ENCODE measurements at places on chromosomes 3 and 15. TPM values are rescaled to one million over a fixed set of nuclear protein-coding genes. Genes with fewer than 3 reads are reported as not detected.

DNA sequence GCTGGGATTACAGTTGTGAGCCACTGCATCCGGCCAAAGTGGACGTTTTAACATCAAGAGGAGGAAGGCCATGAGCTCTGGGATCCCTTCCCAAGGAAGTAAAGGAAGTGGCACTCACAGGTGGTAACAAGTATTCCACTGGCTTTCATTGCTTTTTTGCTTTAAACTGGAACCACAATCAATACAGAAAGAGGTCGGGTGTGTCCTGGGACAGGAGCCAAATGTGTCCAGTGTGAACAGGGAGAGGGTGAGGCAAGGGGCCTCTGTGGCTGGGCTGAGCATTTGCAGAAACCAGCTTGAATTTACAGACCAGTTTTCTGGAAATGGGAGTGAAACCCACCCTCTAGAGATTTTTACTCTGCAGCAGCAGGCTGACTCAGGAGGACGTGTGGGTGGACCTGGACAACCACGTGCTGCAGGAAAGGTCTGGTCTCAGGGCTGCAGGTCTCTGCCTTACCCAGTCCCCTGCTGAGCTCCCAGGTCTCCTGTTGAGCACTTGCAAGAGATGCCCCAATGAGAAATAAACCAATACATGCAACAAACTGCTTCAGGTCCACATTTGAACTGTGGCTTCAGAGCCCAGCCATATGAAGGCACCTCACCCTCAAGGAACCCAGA, 42.8 kb upstream of the TMEM115 start:
- H3K27me3 ChIP-seq, result peaks cover 5% of the 10 kb centered on the region
- H3K4me3 ChIP-seq, result no peak overlapping the region
- H3K36me3 ChIP-seq, result no peaks in the 10 kb centered on the region
- H3K27ac ChIP-seq, result no peak overlapping the region
- no peak for DNase-seq
- H3K4me1 ChIP-seq, result no peaks in the 10 kb centered on the region

- peak overlapping the region; percentile 71 for H3K27ac ChIP-seq
- H3K36me3 ChIP-seq, result peaks cover 5% of the 10 kb centered on the region
- DNase-seq, result no peak
- peaks cover 17% of the 10 kb centered on the region for H3K4me1 ChIP-seq
- H3K27me3 ChIP-seq, result no peaks in the 10 kb centered on the region
Observed at GRCh38 chr3:105970283-105970682, 101.5 kb upstream of the CBLB start.

DNA sequence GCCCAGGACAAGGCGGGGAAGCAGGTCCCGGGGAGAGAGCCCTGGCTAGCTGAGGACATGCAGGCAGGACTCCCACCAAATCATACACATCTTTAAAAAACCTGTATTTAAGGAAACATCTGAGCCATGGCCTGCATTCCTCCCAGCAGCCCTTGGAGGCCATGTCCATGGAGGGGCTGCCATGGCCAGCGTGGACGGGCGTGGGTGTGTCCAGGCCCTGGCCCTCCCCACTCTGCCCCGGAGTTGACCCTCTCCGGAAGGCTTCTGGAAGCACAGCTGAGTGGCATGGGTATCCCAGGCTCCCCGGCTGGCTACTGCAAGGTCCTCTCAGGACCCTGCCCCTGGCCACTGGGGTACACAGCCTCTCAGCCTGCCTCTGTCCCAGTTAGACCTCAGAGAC, 149.8 kb downstream of the NSMCE3 start:
- no peak overlapping the region for H3K4me3 ChIP-seq
- H3K4me1 ChIP-seq, result peaks cover 13% of the 10 kb centered on the region
- H3K27me3 ChIP-seq, result no peaks in the 10 kb centered on the region
- no peaks in the 10 kb centered on the region for H3K36me3 ChIP-seq
- no peak overlapping the region for H3K27ac ChIP-seq
- DNase-seq, result no peak

The CEP152 gene
- total RNA-seq, result 5.6 TPM

The GALNT15 gene
- 0.56 TPM for total RNA-seq

The AQP9 gene
- not detected for total RNA-seq

DNA sequence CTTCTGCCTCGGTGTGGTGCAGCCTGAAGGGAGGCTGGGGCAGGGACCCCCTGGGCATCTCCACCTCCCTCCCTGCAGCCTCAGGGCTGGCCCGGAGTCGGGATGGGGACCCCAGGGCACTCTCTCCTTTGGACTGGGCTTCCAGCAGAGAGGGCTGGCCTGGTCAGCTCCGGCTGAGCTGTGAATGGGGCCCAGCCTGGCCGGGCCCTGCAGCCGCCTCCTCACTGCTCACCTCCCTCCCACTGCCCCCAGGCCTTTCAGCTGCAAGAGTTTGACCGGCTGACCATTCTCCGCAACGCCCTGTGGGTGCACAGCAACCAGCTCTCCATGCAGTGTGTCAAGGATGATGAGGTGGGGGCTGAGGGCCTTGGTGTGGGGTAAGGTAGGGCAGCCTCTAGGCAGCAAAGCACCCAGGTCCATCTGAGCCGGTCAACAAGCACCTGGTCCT, 36.0 kb downstream of the PSTPIP1 start:
- peaks cover 18% of the 10 kb centered on the region for H3K4me1 ChIP-seq
- no peak for DNase-seq
- H3K27me3 ChIP-seq, result no peaks in the 10 kb centered on the region
- no peak overlapping the region for H3K4me3 ChIP-seq
- H3K36me3 ChIP-seq, result peaks cover 1% of the 10 kb centered on the region

The MNS1 gene
- total RNA-seq, result 2.5 TPM

DNA sequence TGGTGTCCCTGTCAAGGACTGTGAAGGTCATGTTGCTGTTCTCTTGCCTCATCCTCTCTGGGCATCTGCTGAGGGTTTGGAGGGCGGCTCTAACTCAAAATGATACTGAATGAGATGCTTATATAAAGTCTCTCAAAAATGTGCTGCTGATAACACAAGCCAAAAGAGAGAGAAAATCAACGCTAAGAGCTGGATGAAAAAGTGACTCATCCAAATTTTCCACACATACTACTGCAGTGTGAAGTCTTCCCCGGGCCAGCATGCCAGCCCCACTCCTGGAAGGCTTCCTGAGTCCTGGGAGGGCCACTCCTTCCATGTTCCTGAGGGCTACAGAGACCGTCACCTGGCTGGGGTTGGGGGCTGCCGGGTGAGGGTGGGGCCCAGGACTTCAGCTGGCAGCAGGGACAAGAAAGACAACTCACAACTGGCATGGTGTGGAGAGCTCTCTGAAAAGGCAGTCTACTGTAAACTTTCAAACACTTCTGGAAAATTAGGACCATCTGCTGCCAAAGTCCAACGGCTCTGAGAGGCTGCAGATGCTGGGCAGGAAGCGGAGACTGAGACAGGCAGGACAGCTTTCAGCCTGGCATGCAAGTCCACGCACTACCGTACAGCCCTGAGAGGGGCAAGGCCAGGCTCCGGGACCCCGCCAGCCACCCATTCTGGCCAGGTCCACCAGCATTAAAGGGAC, 200.3 kb downstream of the ADAMTS17 start:
- no peaks in the 10 kb centered on the region for H3K4me1 ChIP-seq
- no peak overlapping the region for H3K27ac ChIP-seq
- H3K36me3 ChIP-seq, result no peaks in the 10 kb centered on the region
- peaks cover 4% of the 10 kb centered on the region for H3K27me3 ChIP-seq
- no peak for DNase-seq
- H3K4me3 ChIP-seq, result no peak overlapping the region

DNA sequence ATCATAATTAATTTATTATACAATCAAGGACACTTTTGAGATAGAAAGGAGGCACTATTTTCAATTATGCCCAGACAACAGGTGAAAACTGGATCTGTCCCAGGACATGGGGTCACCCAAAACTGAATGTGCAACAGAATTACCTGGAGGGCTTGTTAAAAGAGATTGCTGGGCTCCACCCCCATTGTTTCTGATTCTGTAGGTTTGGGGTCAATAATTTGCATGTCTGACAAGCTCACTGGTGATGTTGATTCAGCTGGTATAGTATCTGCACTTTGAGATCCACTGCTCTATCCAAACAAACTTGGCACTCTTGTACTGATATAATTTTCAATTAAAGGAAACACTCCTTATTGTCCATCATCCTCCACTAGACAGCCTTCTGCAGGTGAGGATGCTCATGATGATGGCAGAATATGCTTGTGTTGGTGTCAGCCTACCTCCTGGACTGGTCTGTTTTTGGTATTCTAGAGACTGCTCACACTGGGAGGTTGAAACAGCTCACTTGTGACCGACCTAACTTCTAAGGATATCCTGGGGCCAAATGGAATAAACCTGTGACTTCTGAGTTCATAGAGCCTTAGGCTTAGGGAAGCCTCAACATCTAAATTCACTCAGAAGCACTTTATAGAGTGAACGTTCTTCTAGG, 2.2 kb downstream of the P2RY14 start:
- H3K27me3 ChIP-seq, result no peaks in the 10 kb centered on the region
- DNase-seq, result no peak
- no peaks in the 10 kb centered on the region for H3K36me3 ChIP-seq
- no peak overlapping the region for H3K27ac ChIP-seq

DNA sequence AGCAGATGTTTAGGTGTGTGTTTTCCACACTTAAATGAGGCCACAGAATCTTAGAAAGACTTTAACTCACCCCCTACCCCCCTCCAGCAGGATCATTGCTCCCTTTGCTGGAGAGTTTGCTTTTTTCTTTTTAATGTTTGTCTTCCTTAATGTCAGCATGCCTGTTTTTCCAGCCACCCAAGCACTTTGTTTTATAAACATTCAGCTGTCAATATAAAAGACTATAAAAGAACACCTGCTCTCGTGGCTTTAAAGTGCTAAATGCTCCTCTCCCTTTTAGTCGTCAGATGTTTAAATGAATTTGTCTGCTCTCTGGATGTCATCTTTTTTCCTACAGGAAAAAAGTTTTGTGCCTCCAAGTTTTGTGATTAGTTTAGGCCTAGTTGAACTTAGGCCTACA, 61.7 kb downstream of the SIDT1 start:
- H3K36me3 ChIP-seq, result no peaks in the 10 kb centered on the region
- DNase-seq, result no peak
- no peak overlapping the region for H3K27ac ChIP-seq
- no peak overlapping the region for H3K4me3 ChIP-seq
- no peaks in the 10 kb centered on the region for H3K4me1 ChIP-seq

GRCh38 chr15:81418891-81419290, 44.9 kb upstream of the TMC3 start:
- peak overlapping the region; percentile 6 for H3K4me3 ChIP-seq
- H3K27ac ChIP-seq, result peak overlapping the region; percentile 71
- no peaks in the 10 kb centered on the region for H3K27me3 ChIP-seq
- no peaks in the 10 kb centered on the region for H3K36me3 ChIP-seq
- DNase-seq, result no peak

DNA sequence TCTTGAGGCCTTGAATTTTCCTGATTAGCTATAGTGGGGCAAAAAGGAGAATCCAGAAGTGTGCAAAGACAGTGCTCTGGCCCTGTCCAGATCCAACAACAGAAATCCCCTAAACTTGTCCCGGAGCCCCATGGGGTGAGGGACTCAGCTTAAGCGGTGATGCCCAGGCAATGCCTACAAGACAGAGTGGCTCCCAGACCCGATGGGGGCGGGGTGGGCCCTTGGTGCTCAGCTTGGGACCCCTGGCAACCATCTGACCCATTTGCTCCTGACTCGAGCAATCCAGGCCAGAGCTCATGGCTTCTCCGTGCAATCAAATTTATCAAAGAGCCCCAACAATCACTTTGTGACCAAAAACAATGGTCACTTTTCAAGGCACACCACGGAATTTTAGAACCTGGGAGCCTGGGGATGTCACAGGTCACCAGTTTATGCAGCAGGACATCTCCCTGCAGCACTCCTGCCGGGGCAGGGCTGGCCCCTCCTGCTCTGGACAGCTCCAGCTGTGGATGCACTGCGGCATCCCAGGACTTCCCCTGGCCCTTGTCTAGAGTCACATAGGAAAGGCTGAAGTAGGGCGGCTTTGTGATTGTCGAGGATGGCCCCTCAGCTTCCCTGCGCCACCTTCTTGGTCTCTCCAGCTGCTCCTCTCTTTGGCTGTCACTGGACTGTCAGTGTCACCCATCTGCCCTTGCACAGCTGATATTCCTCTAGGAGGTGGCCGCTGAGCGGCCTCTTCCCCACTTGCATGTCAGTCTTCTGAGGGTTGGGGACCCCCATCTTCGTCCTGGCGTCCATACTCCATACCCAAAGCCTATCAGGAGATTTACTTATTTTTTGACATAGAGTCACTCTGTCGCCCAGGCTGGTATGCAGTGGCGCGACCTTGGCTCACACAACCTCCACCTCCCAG, 28.4 kb downstream of the RGMA start:
- no peak for DNase-seq
- no peak overlapping the region for H3K4me3 ChIP-seq
- no peak overlapping the region for H3K27ac ChIP-seq
- no peaks in the 10 kb centered on the region for H3K27me3 ChIP-seq
- H3K4me1 ChIP-seq, result peaks cover 25% of the 10 kb centered on the region
- peaks cover 10% of the 10 kb centered on the region for H3K36me3 ChIP-seq

The RAD51 gene
- 8.6 TPM for total RNA-seq

The CNOT10 gene
- total RNA-seq, result 47.7 TPM

The OXTR gene
- 24.0 TPM for total RNA-seq
